ENCODE measurements at places on chromosomes 3 and 15.

DNA sequence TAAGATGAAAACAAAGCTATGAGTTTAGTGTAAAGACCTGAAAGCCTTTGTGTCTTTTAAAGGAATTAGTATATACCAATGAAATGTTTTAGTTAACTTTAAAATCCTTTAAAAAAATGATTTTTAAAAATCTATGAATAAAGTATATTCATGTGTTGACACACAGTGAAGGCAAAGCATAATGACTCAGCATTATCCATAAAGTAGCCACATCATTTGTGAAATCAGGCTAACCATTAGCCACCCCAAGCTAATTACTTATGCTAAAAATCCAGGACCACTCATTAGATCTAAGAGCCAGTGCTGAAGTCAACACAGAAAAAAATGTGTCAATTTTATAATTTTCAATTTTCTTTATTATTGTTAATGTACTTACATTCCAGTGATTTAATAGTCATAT is 310.2 kb downstream of the TBC1D5 start:
- no peak for DNase-seq

- DNase-seq = no peak
Measured at GRCh38 chr3:191051037-191051436, 148.0 kb upstream of the OSTN start.

- DNase-seq = peak; percentile 32
Measured at GRCh38 chr3:9826815-9827573, 16.8 kb downstream of the RPUSD3 start.

DNA sequence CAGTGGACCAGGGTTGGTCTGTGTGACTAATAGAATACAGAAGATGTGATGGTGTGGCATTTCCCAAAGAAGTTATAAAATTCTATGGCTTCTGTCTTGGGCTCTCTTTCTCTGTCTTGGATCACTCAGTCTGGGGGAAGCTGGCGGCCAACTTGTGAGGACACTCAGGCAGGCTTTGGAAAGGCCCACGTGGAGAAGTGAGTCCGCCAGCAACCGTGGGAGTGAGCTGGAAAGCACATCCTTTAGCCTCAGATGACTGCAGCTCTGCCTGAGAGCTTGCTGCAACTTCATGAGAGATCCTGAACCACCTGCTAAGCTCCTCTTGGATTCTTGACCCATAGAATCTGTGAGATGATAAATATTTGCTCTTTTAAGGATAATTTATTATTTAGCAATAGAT is 72.0 kb upstream of the RASGRP1 start:
- DNase-seq = no peak

- no peak for DNase-seq
Measured at GRCh38 chr3:177426878-177427495, 229.7 kb upstream of the TBL1XR1 start.

DNA sequence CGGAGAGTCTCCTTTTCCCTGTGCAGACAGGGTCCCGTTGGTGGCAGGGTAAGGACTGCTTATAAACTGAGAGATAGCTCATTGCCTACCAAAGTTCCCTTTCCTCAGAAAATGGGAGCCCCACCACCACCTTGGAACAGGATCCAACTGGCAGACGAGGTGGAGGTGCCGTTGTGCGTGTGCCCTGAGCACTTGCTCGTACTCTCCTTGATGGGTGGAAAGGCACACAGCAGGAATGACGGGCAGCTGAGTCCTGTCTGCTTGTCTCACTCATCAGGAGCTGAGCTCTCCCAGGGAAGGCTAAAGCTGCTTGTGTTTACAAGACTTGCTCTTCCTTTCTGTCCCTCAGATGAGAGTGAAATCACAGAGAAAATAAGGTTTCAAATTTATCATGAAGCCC is 60.7 kb downstream of the B3GNT5 start:
- DNase-seq = no peak

- no peak for DNase-seq
Measured at GRCh38 chr3:178703268-178703975, 167.2 kb downstream of the KCNMB2 start.

GRCh38 chr3:32384938-32385337 is 6.7 kb upstream of the CMTM7 start:
- no peak for DNase-seq

GRCh38 chr3:85584779-85585356 is 626.1 kb downstream of the CADM2 start:
- DNase-seq = no peak

DNA sequence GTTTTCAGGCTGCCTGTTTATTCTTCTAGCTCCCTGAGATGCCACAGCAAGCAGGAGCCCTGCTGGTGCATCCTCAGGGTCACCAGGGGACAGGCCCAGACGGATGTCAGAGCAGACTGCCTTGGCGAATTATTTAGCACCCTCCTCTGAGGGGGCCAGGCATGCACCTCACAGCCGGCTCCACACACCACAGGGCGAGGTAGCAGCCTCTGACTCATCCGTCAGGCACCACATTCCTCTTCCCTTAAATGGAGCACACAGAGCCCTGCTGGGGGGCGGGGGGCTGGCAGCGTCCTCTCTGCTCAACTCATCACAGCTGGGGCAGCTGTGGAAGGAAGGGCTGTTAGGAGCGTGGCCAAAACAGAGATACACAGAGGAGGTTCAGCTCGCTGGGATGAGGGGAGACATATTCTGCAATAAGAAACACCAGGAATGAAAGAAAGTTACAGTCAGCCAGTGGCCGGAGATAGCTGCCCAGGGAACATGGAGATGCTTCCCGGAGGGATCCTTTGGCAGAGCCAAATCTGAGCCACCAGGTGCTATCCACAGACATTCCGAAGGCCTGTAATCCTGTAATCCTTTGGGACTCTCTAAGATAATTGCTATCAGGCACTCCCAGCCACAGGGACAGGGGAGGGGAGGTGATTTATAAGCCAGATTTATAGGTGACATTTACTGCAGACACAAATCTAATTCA is 13.9 kb upstream of the PRICKLE2 start:
- peak; percentile 61 for DNase-seq

GRCh38 chr3:196949750-196950149 is 7.4 kb upstream of the NCBP2 start:
- DNase-seq = no peak

GRCh38 chr3:138921316-138922292 is 25.3 kb downstream of the FOXL2 start:
- DNase-seq = no peak

DNA sequence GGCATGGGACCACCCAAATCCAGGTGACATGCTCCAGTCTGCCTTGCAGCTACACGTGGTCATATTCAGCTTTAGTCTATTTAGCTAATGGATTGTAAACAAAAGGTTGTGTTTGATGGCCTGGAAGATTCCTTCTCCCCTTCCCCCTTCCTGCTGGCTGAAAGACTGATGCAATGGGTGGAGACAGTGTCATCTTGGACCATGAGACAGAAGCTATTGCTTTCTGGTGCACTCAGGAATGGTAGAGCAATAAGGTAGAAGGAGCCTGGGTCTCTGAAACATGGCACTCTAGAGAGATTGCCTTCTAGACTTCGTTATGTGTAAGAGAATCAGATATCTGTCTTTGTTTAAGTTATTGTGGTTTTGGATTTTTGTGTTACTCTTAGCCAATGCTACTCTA is 25.7 kb upstream of the PTX3 start:
- no peak for DNase-seq

DNA sequence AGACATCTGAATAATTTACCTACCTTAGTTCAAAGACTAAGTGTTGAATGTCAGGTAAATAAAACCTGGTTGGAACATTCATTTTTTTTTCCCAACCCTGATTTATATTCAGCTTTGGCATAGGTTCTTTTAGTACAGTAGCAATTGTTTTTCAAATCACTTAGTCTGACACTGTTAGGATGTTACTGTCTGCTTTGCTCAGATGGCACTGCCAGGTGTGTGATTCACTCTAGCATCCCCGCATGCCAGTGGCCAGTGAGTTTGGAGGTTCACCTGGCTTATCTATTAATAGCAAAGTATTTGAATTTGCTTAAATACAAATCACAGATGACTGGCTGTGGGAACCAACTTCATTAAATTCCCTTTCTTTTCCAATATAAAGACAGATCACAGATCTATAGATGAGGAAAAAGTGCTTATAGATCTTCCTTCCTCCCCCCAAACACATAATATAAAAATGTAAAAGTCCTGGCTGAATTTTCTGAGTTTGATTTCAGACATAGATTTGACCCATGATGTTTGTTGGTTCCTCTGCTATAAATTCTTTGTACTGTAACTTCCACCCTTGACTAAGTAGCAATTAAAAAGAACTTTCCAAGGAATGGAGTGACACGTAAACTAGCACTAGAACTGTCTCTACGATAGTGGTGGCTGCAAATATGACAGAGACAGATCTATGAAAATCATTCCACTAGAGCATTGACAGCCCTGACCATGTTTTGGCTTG is 3.9 kb downstream of the THBS1 start:
- no peak for DNase-seq

- DNase-seq = no peak
Measured at GRCh38 chr15:84681831-84682230, 23.8 kb upstream of the NMB start.

GRCh38 chr3:132293251-132293650 is 24.0 kb upstream of the ACP3 start:
- no peak for DNase-seq

DNA sequence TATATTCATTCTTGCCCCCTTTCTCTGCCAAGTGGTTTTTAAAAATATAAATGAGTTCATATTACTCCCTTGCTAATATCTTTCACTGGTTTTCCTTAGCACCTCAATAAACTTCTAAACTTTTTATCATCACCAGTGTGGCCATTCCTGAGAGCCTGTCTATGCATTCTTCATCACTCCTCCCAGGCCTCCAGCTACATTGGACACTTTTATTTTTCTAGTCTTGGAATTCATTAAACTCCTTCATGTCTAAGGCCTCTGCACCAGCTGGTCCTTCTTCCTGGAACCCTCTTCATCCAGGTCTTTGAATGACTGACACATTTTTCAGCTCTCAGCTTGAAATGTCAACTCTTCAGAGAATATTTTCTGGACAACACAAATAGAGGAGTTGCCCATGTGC is 120.4 kb upstream of the P2RY1 start:
- DNase-seq = no peak

DNA sequence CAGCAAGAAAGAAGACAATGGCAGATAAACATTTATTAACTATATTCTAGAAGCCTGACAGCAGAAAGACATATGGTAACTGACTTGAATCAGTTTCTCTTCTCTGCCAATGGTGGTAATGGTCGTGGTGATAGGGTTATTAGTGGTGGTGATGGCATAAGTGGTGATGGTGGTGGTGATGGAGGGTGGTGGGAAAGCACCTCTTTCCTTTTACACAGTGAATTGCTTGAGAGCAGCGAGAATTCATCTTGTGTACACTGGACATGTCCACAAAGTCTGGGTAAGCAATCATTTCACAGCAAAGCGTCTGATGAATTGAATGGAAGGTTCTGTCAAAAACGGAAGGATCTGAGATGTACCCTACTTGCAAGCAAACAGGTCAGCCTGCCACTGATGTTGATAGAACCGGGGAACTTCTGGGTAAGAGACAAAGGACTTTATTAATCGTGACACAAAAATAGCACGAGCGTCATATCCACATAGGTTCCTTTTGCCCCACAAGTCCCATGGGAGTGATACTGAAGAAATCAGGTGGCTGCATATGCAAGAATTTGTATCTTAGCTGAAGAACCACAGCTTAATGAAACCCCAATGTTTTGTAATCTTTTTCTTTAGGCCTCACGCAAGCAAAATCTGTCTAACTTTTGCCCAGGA is 23.5 kb upstream of the TBC1D5 start:
- DNase-seq = no peak

DNA sequence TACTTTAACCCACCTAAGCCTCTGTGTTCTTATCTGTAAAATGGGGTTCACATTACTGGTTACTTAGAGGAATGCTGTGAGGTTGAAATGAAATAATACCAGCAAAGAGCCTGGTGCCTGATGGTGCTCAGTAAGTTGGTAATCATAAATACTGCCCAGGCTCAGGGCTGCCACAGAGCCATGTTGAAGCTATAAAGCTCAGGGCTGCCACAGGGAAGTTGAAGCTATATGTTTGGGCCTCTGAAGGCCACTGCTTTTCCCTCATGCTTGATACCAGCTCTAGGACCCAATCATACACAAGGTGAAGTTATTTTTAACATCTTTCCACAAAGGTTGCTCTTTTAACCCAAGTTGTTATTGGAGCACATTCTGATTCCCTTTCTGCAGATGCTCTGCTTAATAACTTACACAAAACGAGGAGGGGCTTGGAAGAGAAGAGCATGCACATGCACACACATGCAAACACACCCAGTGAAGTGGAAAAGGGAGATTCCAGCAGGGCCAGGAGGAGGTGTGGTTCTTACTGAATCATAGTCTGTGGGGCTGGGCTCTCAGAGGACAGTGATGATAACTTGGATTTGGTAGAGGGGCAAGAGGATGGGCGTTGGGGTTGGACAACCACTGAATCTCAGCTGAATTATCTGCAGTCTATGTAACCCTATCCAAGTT is 17.4 kb downstream of the PARP14 start:
- DNase-seq = no peak

GRCh38 chr3:118991775-118992174 is 42.9 kb downstream of the IGSF11 start:
- peak; percentile 81 for DNase-seq
